ENCODE measurements at places on chromosomes 12 and 14. TPM values are rescaled to one million over a fixed set of nuclear protein-coding genes. Genes with fewer than 3 reads are reported as not detected.
A peak's percentile ranks its signal among the peaks of the same experiment; 100 is the strongest.

The RNASE7 gene
- total RNA-seq = not detected

GRCh38 chr12:6574576-6575295, 6.6 kb upstream of the NOP2 start:
- peaks cover 75% of the 10 kb centered on the region for H3K36me3 ChIP-seq
- H3K4me1 ChIP-seq = no peaks in the 10 kb centered on the region
- no peak overlapping the region for H3K27ac ChIP-seq
- H3K27me3 ChIP-seq = no peaks in the 10 kb centered on the region
- no peak overlapping the region for H3K4me3 ChIP-seq

- H3K27ac ChIP-seq = no peak overlapping the region
- no peaks in the 10 kb centered on the region for H3K36me3 ChIP-seq
- H3K27me3 ChIP-seq = no peaks in the 10 kb centered on the region
- H3K4me1 ChIP-seq = peaks cover 17% of the 10 kb centered on the region
These were observed 22.7 kb upstream of the LTA4H start for GRCh38 chr12:96057986-96058553.

The USP44 gene
- total RNA-seq = 7.0 TPM

DNA sequence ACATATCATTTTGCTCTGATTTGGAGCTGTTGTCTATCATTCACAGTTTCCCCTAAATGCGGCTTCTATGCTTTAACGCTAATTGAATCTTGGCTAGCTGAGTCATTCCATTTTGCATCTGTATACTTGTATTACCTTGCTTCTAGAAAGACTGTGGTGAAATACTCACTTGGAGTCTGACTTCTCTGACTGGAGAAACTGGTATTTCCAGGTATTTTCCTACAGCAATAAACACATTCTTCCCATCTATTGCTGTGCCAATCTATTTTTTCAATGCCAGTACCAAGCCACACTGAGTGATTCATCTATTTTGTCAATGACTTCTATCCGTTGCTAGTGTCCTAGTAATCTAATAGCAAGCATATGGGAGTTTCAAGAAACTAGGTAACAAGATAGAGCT, 76.0 kb upstream of the ST8SIA1 start:
- H3K27me3 ChIP-seq = no peaks in the 10 kb centered on the region
- no peak for DNase-seq
- H3K36me3 ChIP-seq = no peaks in the 10 kb centered on the region
- no peak overlapping the region for H3K4me3 ChIP-seq
- H3K4me1 ChIP-seq = no peaks in the 10 kb centered on the region

- H3K27me3 ChIP-seq = no peaks in the 10 kb centered on the region
- H3K4me1 ChIP-seq = peaks cover 43% of the 10 kb centered on the region
- no peaks in the 10 kb centered on the region for H3K36me3 ChIP-seq
- H3K4me3 ChIP-seq = peak within 1 kb of the TSS; percentile 85
These were observed at the start of gene NCOR2 for GRCh38 chr12:124566997-124567672. Gene NCOR2 (minus strand): TSS chr12:124567612. CDS start chr12:124495251, 72,361 bp downstream.

DNA sequence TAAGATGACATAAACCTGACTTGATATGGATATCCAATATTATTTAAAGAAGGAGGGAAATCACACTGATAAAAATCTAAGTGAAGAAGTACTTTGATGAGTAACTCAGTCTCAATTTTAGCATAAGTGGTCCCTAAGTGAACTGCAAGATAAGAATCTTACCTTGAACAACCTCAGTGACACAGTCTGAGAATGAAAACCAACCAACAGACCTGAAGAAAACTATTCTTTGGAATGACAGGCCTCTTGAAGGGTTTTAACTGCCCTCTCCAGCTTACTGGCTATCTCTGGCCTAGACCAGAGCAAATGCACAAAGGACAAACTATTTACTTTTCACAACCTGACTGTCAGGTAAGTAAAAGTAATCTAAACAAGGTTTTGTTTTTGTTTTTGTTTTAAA, 44.7 kb downstream of the CPM start:
- no peaks in the 10 kb centered on the region for H3K27me3 ChIP-seq
- H3K4me1 ChIP-seq = peaks cover 16% of the 10 kb centered on the region
- H3K27ac ChIP-seq = no peak overlapping the region
- H3K4me3 ChIP-seq = no peak overlapping the region

Measured in B cell (primary cell).